ENCODE measurements at places on chromosomes 13 and 19.

DNA sequence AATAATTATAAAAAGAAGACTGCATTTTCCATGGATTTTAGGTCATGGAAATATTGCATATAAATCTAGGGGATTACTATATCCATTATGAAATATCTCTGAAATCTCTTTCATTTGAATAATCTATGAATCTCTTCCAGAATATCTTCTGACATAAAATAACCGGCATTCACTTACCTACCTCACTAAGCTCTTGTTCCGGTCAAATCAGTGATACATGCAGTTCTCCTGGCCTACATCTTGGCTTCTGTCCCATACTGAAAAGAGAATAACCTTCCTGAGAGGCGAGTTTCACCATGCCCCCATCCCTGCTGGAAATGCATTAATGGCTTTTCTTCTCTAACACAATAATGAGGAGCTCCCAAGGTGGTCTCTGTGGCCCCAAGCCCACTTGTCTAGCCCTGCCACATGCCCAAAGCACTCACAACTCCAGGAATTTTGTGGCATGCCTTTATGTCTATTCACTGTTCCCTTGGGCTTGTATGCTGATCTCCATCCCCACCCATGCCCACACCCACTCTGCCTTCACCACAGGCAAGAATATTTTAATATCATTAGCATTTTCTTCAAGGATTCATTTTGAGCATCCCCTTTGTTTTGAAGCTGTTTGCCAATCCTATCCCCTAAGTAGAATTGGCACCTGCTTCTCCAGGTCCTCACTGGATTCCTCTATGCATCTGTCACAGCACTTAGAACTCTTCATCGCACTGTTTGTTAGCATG lies 401.6 kb downstream of the COG6 start:
- no peaks in the 10 kb centered on the region for H3K27me3 ChIP-seq
- no peak for DNase-seq
- no peak overlapping the region for H3K4me3 ChIP-seq
- H3K4me1 ChIP-seq, result no peaks in the 10 kb centered on the region
- no peaks in the 10 kb centered on the region for H3K36me3 ChIP-seq
- H3K27ac ChIP-seq, result no peak overlapping the region

GRCh38 chr13:97004886-97005285 lies 10.6 kb upstream of the OXGR1 start:
- peaks cover 11% of the 10 kb centered on the region for H3K27me3 ChIP-seq
- no peak overlapping the region for H3K27ac ChIP-seq
- no peaks in the 10 kb centered on the region for H3K36me3 ChIP-seq

DNA sequence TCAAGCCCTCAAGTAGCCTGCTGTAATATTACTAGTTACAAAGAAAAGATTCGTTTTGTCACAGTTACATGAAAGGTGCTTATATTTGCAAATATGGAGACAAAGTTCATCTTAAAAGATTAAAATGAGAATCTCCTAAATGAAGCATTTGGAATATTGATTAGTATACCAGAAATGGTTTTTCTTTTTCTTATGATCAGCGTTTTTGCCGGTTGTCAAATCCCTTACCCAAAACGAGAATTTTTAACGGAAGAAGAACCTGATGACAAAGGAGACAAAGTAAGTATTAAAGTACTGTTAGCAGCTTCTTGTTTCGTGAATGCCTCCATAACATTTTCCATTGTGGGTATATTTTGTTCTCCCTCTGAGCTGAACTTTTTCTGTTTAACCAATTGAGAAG lies 147.1 kb downstream of the CDK8 start:
- peaks cover 28% of the 10 kb centered on the region for H3K36me3 ChIP-seq
- no peaks in the 10 kb centered on the region for H3K27me3 ChIP-seq
- H3K4me1 ChIP-seq, result no peaks in the 10 kb centered on the region
- no peak for DNase-seq
- H3K4me3 ChIP-seq, result no peak overlapping the region

DNA sequence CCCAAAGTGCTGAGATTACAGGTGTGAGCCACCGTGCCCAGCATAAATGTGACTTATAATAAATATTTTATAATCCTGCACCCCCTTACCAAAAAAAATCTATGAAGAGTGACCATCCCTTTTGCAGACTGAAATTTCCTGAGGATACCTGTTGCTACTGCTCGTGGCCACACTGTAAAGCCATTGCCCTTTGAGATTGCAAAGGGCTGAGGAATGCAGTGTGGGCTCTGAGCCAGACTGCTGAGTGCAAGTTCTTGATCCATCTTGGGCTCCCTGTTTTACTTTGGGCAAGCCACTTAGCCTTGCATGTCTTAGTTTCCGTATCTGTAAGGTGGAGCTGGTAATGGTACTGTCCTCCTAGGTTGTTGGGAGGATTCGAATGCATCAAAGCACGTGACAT lies 23.4 kb downstream of the SIPA1L3 start:
- no peak overlapping the region for H3K4me3 ChIP-seq
- H3K27ac ChIP-seq, result no peak overlapping the region
- H3K27me3 ChIP-seq, result no peaks in the 10 kb centered on the region
- no peaks in the 10 kb centered on the region for H3K4me1 ChIP-seq
- no peak for DNase-seq

- DNase-seq, result no peak
- H3K4me1 ChIP-seq, result peaks cover 46% of the 10 kb centered on the region
- peaks cover 12% of the 10 kb centered on the region for H3K27me3 ChIP-seq
- H3K27ac ChIP-seq, result peak overlapping the region; percentile 61
- peaks cover 7% of the 10 kb centered on the region for H3K36me3 ChIP-seq
Measured at GRCh38 chr13:113845723-113846635, 17.9 kb downstream of the GAS6 start.

GRCh38 chr19:30402436-30403202 lies 30.4 kb downstream of the ZNF536 start:
- DNase-seq, result no peak
- no peak overlapping the region for H3K27ac ChIP-seq
- no peaks in the 10 kb centered on the region for H3K36me3 ChIP-seq
- H3K27me3 ChIP-seq, result no peaks in the 10 kb centered on the region
- H3K4me3 ChIP-seq, result no peak overlapping the region

DNA sequence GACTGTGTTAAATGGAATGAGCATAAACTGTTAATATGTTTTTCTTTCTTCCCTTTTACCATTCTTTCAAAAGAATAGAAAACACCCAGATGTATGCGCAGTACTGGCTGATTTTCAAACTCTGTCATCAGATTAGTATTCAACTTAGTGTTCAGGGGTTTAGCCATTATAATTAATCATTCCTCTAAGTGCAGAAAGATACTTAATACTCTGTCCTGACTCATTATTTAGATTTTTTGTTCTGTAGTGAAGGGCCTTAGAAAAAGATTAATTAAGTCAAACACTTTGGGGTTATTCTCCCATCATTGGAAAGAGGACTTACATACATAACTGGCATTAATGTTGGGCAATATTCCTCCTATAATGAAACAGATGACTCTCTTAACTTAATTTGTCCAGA lies 1316.7 kb upstream of the SLC10A2 start:
- H3K36me3 ChIP-seq, result no peaks in the 10 kb centered on the region
- H3K4me1 ChIP-seq, result no peaks in the 10 kb centered on the region
- H3K27me3 ChIP-seq, result no peaks in the 10 kb centered on the region
- DNase-seq, result no peak
- H3K27ac ChIP-seq, result no peak overlapping the region

DNA sequence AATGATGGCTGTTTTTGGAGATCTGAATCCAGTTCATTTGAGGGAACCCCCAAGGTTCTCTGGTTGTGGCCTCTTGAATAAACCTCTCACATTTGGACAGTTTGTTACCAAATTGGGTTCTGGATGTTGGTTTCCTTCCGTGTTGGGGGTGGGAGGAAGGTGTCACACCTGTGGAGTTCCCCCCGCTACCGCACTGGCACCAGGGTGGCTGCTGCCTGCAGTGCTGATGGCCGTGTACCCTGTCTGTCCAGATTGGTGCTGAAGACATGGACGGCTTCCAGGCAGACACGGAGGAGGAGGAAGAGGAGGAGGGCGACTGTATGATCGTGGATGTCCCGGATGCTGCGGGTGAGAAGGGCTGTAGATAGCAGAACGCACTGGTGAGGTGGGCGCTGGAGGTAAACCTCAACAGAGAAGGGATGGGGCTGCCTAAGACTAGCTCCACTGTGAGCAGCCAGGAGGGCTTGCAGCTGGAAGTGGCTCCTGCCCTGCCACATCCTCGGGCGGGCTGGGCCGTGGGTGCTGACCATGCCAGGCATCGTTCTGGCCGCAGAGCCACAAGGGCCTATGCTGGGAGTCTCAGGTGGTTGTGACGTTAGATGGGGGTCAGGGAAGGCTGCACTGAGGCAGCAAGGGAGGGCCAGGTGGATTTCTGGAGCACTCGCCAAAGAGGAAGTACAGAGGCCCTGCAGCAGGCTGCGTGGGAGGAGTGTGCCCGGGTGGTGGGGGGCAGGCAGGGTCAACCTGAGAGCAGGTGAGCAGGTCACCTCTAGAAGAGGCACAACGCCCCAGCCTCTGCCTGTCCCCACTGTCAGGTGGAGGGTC lies 15.4 kb downstream of the UBXN6 start:
- no peak overlapping the region for H3K4me3 ChIP-seq
- no peak for DNase-seq
- H3K4me1 ChIP-seq, result no peaks in the 10 kb centered on the region
- no peak overlapping the region for H3K27ac ChIP-seq
- H3K27me3 ChIP-seq, result no peaks in the 10 kb centered on the region
- peaks cover 36% of the 10 kb centered on the region for H3K36me3 ChIP-seq

DNA sequence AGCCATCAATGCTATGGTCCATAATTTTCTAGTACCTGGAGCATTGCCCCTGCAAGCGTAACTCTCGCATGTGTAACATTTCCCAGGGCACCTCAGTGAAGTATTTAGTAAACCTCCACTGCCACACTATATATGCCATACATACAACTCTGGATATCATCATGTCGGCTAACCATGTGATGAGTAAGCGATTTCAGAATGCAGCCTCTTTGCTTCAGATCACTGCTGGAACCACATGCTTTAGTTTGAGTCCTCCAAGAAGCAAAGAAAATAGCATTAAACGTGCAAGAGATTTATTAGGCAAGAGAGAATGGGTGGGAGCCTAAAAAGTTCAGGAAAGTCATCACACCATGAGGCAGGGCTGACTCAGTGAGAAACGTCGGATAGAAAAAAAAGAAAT lies 635.6 kb upstream of the SLITRK5 start:
- H3K27ac ChIP-seq, result no peak overlapping the region
- no peak for DNase-seq
- H3K27me3 ChIP-seq, result no peaks in the 10 kb centered on the region
- no peaks in the 10 kb centered on the region for H3K4me1 ChIP-seq
- no peaks in the 10 kb centered on the region for H3K36me3 ChIP-seq

DNA sequence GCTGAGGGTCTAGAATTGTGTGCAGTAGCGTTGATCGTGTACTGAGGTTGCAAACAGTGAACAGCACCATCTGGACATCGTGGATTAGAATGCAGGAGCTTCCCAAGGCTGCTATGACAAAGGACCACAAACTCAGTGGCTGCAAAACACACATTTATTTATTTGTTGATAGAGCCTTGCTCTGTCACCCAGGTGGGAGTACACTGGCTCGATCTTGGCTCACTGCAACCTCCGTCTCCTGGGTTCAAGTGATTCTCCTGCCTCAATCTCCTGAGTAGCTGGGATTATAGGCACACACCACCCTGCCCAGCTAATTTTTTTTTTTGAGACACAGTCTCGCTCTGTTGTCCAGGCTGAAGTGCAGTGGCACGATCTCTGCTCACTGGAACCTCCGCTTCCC lies 2.3 kb upstream of the UHRF1 start:
- peaks cover 17% of the 10 kb centered on the region for H3K36me3 ChIP-seq
- no peaks in the 10 kb centered on the region for H3K27me3 ChIP-seq
- no peak for DNase-seq
- H3K4me1 ChIP-seq, result peaks cover 15% of the 10 kb centered on the region
- H3K27ac ChIP-seq, result no peak overlapping the region

DNA sequence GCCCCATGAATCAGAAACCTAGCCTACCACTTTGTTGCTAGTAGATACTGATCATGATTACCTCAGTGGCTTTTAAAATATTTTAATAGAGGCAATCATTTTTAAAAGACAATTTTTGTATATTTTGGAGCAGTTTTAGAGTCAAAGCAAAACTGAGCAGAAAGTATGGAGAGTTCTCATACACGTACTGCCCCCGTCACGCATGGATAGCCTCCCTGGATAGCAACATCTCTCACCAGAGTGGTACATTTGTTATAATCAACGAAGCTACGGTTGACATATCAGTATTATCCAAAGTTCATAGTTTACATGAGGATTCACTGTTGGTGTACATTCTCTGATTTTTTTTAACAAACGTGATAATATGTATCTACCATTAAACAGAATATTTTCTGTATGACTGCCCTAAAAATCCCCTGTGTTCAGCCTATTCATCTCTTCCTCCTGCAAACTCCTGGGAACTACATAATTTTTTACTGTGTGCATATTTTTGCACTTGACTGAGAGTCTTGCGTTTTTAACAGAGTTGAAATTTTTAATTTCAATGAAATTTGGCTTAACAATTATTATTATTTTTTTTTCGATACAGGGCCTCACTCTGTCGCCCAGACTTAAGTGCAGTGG lies 1436.8 kb upstream of the PCDH9 start:
- no peaks in the 10 kb centered on the region for H3K36me3 ChIP-seq
- H3K27me3 ChIP-seq, result no peaks in the 10 kb centered on the region
- no peak overlapping the region for H3K4me3 ChIP-seq
- H3K4me1 ChIP-seq, result no peaks in the 10 kb centered on the region
- H3K27ac ChIP-seq, result no peak overlapping the region

DNA sequence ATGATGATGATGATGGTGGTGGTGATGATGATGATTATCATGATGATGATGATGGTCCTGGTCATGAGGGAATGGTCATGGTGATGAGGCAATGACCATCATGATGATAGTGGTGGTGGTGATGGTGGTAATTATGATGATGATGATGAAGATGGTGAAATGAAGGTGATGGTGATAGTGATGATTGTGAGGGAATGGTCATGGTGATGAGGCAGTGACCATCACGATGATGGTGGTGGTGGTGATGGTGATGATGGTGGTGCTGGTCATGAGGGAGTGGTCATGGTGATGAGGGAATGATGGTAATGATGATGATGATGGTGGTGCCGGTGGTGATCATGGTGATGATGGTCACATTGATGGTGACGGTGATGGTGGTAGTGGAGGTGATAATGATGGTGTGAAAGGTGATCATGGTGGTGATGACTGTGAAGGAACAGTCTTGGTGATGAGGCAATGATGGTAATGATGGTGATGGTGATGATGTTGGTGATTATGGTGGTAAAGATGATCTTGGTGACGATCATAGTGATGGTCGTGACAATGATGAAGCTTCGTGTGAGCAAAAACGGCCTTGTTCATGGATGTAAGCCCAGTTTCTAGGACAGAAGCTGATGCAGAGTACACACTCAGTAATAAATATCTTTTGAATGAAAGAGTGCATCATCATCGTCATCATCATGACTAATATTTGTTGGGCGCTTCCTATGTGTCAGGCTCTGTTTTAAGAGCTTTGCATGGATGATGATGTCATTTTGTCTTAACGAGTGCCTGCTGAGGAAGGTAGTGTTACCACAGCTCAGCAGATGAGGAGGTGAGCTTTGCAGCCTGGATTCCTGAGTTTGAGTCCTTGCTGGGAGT lies 17.3 kb downstream of the SBK2 start:
- no peak overlapping the region for H3K27ac ChIP-seq
- no peak overlapping the region for H3K4me3 ChIP-seq
- H3K4me1 ChIP-seq, result peaks cover 5% of the 10 kb centered on the region

DNA sequence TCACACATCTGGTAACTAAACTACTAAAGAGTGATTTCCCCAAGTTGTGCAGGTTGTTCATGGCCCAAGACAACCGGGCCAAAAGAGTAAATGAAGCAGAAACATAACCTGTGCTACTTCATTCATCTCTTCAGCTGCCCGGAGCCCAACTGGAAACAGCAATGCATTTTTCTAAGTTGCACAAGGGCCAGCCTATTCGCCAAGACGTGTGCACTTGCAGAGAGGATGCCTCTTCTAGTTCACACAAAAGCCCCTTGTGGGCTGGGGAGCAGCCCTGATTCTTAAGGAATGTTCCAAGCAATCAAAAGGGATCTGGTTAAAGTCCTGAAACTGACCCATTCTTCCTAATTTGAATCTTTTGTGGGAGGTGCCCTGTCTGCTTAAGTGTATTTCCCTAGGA lies 275.8 kb downstream of the SHISA2 start:
- no peaks in the 10 kb centered on the region for H3K36me3 ChIP-seq
- no peaks in the 10 kb centered on the region for H3K4me1 ChIP-seq
- H3K27me3 ChIP-seq, result no peaks in the 10 kb centered on the region
